ENCODE measurements at places on chromosomes 6 and 20.

DNA sequence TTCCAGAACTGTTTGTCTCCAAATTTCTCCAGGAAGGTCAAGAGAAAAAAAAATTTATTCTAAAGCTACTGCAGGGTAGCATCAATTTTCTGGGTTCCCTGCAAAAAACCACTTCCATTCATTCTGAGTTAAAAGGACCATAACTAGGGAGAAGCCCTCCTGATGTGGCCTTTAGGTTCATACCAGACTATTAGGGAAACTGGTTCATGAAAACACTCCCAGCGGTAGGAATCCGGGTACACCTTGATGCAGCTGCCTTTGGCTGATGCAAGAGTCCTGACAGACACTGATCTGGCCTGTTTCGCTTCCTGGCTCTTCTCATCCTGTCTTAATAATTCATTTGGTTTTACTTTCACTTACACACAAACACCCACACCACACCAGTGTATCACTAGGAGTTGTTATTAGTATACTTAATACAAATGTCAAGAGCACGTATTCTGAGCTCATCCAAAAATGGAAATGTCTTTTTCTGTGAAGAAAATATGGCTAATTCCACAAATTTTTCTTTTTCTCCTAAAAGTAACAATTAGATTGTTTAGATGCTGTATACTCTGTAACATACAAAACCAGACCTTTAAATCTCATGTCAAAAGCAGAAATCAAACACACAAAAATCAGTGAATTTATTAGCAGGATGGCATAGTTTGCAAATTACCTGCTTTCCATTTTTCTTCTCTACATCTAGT is 38.4 kb upstream of the ARHGAP18 start:
- DNase-seq, result peak; percentile 87

DNA sequence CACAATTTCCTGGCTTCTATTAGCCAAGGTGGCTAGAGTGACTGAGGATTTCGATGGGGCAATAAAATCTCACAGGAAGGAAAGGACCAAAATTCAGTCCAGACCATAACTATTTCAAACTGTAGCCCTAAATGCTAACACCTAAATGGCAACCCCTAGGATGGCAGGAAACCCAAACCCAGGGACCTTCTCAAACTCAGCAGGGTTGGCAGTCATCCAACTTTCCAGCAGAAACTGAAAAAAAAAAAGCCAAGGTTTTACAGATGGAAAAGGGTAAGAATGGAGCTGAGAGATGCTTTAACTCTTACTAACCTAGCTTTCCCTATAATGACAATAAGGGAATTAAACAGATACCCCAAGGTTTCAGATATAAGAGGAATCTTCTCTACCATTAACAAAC is 10.5 kb downstream of the IBTK start:
- no peak for DNase-seq

GRCh38 chr6:49633541-49633940 is 3.1 kb downstream of the RHAG start:
- no peak for DNase-seq

- no peak for DNase-seq
Measured at GRCh38 chr6:142892254-142893021, 52.5 kb downstream of the HIVEP2 start.

DNA sequence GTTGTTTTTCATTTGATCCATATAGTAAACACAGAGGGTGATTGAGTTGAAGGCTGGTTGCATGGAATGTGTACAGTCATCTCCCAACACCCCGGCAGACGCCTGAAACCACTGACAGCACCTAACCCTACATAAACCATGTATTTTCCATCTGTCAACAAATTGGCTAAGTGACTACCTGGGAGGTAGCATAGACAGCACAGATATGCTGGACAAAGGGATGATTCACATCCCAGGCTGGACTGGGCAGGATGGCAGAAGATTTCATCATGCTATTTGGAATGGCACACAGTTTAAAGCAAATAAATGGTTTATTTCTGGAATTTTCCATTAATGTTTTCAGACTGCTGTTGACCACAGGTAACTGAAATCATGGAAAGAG is 4.4 kb upstream of the VIP start:
- peak; percentile 95 for DNase-seq

DNA sequence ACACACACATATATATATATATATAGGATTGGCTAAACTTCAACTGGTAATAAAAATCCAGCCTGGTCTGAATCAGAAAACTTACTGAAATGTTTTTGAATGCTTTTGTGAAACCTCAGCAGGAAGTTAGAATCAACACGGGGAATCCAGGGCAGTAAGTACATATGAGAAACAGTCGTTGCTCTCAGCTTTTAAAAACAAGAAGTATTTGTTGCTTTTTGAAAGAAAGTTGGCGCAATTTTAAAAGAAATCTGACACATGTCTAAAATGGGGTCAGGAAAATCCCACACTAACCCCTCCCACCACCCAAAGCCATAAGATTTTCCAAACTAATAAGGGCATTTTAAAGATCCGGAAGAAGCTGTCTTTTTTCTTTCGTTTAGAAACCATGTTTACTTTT is 11.5 kb upstream of the CCDC170 start:
- peak; percentile 10 for DNase-seq

- DNase-seq, result peak; percentile 98
Measured at GRCh38 chr20:19735446-19735845, 22.6 kb upstream of the RIN2 start.

- no peak for DNase-seq
Measured at GRCh38 chr6:28914941-28915340, 8.8 kb downstream of the TRIM27 start.

GRCh38 chr6:14079971-14080370 is 37.6 kb upstream of the CD83 start:
- no peak for DNase-seq

GRCh38 chr20:252801-253200 is 4.7 kb upstream of the DEFB132 start:
- no peak for DNase-seq

DNA sequence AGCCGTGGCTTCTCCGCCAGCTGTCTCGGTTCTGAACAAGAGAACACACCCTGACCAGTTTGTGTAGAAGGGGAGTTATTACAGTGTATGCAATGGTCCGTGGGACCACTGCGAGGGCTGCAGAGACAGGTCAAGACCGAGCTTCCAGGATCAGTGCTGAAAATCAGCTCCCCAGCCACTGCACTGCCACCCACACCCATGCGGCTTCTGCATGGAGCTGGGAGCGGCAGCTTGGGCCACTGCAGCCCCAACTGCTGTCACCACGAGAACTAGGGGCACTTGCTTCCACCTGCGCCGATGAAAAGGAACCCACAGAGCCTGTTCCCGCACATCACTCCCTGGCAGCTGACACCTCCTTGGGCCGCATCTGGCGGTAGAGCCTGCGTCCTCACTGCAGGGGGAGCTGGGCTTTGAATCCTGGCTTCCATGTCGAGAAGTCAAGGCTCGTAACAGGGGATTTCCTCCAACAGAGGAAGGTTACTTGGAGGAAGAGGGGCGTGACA is 56.2 kb downstream of the TMEM242 start:
- DNase-seq, result no peak

DNA sequence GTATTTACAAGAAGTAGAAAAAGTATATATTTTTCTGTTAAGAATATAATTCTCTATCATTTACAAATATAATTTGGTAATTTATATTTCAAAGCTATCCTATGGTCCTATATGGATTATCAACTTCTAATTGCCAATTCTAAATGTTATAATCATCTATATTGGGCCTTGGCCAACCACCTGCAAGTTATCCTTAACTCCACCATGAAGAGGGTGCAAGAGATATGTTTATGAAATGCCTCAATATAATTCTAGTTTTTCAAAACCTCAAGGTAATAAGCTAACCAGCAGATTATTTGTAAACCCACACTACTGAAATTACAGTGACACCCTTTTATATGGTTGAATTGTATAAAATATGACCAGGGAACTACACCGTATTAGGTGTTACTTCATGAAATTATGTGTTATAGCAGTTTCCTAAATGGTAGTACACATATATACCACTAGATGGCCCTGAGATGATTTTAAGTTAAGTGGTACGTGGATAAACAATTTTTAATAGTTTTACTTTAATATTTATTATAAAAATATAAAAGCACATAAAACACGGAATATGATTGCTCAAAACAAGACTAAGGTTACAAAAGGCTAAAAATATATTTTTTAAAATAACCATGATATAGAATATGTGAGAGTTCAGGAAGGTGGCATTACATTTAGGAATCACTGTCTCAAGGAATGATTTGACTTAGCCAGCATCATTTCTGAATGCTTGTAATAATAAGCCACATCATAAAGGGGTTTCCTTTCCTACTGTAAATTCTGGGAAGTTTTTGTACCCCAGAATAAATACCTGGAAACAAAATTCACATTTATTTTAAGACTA is 9.8 kb upstream of the PNISR start:
- peak; percentile 47 for DNase-seq

GRCh38 chr20:50111120-50111828 is 1.7 kb downstream of the UBE2V1 start:
- DNase-seq, result peak; percentile 84

- DNase-seq, result peak; percentile 35
Measured at GRCh38 chr6:117494694-117495318, 12.3 kb downstream of the DCBLD1 start.

- DNase-seq, result no peak
Measured at GRCh38 chr6:1409774-1410465, 20.5 kb downstream of the FOXF2 start.

DNA sequence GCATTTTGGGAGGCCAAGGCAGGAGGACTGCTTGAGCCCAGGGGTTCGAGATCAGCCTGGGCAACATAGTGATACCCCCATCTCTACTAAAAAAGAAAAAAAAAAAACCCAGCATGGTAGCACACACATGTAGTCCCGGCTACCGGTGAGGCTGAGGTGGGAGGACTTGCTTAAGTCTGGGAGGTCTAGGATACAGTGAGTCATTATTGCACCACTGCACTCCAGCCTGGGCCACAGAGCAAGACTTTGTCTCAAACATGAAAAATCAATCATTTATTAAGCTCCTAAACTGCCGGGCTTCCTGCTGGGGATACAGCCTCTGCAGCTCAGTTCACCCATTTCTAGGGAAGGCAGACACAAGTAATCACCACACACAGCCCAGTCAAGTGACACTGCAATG is 7.3 kb upstream of the USP45 start:
- DNase-seq, result peak; percentile 47

DNA sequence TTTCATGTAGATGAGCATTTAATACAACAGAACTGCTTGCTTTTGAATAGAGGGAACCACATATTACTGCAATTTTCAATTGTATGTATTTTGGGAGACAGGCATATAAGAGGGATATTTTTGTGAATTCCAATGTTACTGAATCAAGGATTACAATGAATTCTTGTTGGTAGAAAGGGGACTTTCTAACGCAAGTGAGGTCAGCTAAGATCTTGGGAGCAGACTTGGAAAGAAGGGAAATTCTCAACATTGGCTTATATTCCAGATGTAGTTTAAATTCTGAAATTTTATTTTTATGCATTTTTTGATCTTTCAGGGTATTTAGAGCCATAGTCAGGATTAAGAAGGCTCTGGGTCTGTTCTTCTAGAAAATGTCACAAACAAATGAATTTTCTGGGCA is 43.3 kb upstream of the CTAGE9 start:
- DNase-seq, result no peak

DNA sequence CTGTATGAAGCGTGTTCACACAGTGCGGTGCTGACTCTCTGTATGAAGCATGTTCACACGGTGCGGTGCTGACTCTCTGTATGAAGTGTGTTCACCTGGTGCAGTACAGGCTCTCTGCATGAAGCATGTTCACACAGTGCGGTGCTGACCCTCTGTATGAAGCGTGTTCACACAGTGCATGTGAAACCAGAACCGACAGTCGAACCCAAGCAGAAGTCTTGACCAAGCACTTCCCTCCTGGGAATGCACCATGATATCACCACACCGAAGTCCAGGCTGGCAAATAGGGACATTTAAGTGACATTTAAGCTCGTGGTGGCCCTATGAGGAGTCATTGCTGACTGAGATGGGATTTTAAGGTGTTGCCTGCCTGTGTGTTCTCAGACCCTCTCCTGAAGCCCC is 11.3 kb upstream of the SERPINB1 start:
- no peak for DNase-seq

Measured in epithelial cell of esophagus (primary cell).